Myocyte (in vitro differentiated cells): ENCODE measurements at places on chromosomes 3 and 15.

GRCh38 chr3:30667280-30667651 is 60.9 kb downstream of the TGFBR2 start:
- DNase-seq, result peak; percentile 62

DNA sequence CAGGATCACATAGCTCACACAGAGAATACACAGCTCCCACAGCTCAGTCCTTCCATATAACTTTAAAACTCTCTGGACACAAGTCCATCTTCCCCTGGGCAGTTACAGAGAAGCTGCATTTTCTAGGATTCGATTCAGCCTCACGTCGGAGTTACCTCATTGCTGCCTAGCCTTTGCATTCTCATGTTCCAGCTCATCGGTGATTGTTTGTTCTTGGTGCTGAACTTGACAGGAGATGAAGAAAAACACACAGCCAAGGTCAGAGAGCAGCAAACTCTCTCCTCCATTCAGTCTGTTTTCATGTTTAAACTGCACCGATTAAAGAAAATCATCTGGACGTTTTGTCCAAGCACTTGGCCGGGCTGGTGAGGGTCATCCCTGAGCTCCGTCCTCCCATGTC is 375.5 kb upstream of the CFAP20DC start:
- DNase-seq, result no peak

- DNase-seq, result no peak
Measured at GRCh38 chr3:19075037-19075436, 73.3 kb upstream of the KCNH8 start.

DNA sequence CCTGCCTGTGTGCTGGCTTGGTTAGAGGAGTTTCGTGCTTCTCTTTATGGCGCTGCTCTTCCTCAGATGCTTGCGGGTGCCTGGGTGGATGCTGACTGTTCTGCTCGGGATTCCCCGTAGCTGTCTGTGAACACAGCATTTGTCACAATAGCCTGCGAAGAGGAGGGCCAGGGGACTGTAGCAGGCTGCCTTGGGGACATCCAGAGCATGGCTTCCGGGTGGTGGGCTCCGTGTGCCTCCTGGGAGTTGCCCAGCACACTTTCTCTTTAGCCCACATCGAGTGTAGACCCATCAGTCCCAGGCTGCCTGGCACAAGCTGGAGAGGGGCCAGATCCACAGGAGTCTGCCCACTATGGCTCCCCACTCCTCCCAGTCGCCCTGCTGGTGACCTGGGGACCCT is 22.4 kb downstream of the LRRK1 start:
- DNase-seq, result no peak

DNA sequence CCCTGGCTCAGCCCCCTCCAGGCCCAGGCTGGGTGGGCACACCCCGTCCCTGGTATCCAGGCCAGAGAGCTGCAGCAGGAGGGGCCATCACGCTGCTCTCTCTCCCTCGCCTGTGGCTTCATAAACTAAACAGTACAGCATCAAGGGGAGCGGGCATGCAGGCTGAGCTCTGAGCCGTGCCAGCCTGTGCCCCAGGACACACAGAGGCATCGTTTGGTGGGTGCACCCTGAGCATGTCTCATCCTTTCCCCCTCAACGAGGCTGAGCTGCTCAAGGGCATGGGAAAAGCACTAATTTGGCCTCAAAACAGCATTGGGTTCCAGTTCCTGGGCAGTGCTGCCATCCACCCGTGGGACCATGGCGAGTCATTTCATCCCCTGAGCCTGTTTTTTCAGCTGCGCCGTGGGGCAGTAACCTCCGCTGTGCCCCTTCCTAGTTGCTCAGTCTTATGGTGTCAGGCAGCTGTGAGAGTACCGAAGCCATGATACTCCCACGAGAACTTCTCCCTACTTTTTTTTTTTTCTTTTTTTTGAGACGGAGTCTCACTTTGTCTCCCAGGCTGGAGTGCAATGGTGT is 79.6 kb downstream of the CPN2 start:
- no peak for DNase-seq

- no peak for DNase-seq
Measured at GRCh38 chr3:127042634-127043033, 59.7 kb downstream of the PLXNA1 start.

DNA sequence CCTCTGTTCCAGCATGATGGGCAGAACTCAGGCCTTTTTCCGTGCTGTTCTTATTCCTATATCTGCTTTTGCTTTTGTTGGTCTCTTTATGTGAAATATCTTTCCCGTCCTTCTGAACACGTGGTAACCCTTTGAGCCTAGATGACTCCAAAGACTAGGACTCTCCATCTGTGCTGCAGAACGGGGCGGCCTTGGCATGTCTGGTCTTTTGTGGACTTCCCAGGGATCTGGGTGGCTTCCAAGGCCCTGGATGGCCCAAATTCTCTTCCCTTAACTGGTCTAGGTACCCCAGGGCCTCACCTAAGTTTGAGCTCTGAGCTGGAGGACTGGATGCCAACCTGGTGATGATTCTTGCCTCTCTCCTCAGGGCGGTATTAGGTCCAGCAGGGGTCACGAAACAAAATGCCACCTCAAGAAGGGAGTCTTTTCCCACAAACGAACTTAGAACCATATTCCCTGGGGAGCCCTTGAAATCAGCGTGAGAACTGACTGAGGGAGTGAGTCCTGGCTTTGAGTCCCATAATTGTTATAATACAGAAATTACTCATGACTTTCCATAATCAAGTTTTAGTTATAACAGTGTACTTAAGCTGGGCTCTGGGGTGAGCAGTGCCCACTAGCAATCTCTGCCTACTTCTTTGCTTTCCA is 13.8 kb downstream of the TLNRD1 start:
- no peak for DNase-seq

DNA sequence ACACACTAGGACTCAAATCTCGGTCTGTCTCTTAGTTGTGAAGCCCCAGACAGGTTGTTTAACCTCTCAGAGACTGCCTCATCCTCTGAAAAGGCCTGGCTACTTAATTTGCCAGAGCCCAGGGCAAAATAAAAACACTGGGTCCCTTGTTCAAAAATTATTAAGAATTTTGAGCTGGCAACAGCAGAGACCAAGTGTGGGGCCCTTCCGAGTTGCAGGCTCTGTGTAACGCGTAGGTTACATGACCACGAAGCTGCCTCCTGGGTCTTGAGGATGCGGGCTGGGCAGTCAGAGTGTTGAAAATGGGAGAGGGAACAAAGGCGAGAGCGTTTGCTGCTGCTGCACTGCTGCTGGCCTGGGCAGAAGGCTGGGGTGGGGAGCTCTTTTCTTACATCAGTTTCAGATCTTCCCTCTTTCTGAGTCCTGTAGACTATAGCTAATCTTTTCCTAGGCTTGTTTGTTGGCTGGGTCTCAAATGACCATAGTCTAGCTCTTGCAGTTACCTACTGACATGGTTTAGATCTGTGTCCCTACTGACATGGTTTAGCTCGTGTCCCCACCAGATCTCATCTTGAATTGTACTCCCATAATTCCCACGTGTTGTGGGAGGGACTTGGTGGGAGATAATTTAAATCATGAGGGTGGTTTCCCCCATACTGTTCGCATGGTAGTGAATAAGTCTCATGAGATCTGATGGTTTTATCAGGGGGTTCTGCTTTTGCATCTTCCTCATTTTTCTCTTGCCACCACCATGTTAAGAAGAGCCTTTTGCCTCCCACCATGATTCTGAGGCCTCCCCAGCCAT is 49.9 kb downstream of the CLEC3B start:
- no peak for DNase-seq

DNA sequence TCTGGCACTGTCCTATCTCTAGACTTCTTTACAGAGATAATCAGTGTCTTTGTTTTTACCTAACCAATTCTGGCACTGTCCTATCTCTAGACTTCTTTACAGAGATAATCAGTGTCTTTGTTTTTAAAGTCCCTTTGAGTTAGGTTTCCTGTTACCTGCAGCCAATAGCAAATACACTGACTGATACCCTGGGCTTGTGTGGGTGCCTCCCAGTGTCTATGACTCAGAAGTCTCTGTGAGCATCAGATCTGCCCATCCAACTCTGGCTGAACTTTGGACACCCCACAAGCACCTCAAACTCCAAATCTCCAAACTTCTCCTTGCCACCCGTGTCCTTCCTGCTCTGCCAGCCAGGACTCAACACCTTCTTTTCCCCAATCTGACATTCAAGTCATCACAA is 30.4 kb downstream of the SLC41A3 start:
- DNase-seq, result no peak

- peak; percentile 17 for DNase-seq
Measured at GRCh38 chr15:29270169-29270955, 740 bp upstream of the NSMCE3 start.

DNA sequence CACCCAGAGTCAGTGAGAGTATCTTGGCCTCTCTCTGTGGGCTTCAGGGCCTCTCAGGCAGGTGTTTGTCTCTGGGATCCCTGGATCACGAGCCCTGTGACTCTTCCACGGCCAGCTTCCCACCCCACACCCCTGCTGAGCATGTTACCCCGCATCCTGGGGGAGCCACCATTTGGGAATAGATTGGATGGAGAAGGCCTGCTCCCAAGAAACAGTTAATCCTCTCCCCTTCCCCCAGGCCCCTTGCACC is 15.5 kb upstream of the SRP14 start:
- DNase-seq, result no peak

GRCh38 chr3:52303811-52304210 is 12.3 kb upstream of the DNAH1 start:
- DNase-seq, result no peak

DNA sequence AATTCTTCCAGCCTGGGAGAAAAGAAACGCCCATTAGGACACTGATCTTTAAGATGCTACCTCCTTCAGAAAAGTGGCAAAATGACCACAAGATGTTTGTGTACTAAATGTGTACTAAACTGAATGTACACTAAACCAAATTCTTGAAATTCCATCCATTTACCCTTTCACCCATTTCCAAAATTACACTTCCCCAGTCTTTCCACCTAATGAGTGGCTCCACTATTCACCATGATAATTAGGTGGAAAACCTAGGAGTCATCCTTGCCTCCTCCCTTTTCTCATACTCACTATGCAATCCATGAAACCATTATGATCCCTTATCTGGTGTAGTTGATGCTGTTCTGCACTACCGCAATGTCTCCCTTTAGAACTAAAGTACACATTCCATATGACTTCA is 452.1 kb upstream of the THBS1 start:
- DNase-seq, result no peak

DNA sequence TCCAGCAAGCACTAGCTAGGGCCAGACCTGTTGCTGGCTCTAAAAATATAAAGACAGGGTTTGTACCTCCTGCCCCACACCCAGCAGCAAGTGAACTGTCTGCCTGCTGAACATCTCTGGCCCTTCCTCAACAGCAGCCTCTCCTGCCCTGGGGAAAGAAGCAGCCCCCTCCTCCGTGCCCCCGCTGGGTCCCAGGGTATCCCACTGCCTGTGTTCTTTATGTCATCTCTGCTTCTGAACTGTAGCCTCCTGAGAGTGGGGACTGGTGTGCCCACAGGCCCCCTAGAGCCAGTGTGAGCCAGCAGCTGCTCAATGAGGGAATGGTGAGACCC is 54.5 kb downstream of the ACAD9 start:
- DNase-seq, result no peak

DNA sequence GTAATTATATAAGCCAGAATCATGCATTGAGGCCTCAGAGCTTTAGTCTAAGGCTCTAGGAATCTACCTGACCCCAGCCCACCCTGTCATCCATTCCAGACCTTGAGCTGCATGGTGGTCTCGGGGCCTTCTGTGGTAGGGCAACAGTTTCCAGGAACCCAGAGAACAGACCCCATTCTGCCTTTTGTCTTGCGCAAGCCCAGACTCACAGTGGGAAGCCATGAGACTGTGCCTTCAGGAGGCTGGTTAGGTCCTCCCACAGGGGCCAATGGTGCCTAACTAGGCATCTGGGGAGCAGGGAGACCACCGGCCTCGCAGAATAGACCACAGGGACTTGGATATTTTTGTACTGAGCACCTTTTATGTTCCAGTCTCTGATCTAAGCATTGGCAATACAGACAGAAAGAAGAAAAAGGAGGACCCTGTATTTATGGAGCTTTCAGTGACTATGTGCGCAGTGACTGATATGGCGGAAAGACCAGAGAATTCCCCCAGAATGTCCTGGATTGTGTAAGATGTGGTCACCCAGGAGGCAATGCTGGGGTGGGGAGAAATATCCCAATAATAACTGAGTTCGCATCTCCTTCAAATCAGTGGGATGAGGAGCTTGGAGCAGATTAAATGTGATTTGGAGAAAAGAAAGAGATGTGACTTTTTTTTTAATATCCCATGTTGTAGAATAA is 40.1 kb downstream of the MCF2L2 start:
- no peak for DNase-seq

GRCh38 chr3:114089675-114090074 is 33.1 kb downstream of the QTRT2 start:
- no peak for DNase-seq

DNA sequence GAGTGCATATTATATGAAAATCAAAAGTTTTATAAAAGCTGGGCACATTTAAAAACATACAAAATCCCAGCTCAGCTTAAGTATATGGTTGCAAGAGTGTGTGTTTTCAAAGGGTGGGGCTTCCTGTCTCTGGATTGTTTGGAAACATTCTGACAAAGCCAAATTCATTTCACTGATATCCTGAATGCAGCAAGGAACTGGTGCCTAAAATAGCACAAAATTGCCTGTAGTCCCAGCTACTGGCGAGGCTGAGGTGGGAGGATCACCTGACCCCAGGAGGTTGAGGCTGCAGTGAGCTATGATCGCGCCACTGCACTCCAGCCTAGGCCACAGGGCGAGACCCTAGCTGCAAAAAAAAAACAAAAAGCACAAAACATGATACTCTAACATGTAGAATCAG is 13.0 kb upstream of the TJP1 start:
- no peak for DNase-seq

GRCh38 chr15:51004103-51004551 is 90.6 kb downstream of the TNFAIP8L3 start:
- no peak for DNase-seq

- DNase-seq, result no peak
Measured at GRCh38 chr3:58155838-58156237, 54.9 kb downstream of the DNASE1L3 start.

- no peak for DNase-seq
Measured at GRCh38 chr3:45139372-45140140, 6.6 kb downstream of the CDCP1 start.

GRCh38 chr15:39721893-39722292 is 60.7 kb downstream of the FSIP1 start:
- DNase-seq, result peak; percentile 62

DNA sequence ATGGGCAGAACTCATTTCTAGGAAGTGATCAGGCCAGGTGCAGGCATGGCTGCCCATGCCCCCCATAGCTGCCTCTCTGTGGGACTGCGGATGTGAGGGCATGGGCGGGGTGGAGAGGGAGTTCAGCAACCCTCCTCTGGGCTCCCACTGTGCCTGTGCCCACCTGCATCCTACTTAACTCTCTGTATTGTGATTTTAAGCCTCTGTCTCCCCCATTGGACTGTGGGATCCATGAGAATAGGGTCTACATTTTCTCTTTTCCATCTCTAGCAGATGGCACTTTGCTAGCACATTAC is 194.3 kb downstream of the CHST2 start:
- no peak for DNase-seq

GRCh38 chr3:33433843-33434242 is 6.4 kb downstream of the UBP1 start:
- no peak for DNase-seq

- no peak for DNase-seq
Measured at GRCh38 chr15:55218056-55218455, 21.3 kb upstream of the RSL24D1 start.
